ENCODE measurements at places on chromosomes 7 and 10.

DNA sequence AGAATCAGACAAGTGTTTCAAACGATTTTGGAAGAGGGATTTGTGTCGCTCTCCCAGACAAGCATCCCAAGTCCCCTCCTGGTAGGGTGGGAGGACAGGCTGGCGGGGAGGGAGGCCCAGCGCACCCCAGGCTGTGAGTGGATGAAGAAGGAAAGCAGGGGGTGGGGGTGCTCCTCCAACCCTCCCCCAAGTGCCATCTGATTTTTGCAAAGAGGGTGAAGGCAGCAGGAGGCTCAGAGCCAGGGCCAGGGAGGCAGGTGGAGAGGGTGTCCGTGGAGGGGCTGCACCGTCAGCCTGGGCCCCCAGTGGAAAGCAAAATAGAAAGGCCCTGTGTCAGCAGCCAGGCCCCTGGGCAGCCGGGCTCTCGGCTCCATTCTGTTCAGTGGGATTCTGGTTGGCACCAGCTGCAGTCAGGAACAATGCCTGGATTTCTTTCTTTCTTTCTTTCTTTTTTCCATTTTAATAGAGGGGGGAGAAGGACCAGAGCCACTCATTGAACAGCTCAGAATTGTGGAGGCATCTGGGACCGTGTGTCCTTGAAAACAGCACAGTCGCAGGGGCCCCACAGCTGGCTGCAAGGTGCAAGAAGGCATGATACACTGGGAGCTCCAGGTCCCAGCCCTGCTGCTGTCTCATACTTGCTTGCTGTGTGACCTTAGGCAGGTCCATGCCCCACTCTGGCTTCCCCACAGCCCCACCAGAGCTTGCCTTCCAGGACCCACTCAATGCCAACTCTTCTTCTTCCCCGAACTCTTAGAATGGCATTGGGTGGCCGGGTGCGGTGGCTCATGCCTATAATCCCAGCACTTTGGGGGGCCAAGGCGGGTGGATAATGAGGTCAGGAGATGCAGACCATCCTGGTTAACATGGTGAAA lies 7.1 kb upstream of the ZMIZ1 start:
- DNase-seq, result no peak

DNA sequence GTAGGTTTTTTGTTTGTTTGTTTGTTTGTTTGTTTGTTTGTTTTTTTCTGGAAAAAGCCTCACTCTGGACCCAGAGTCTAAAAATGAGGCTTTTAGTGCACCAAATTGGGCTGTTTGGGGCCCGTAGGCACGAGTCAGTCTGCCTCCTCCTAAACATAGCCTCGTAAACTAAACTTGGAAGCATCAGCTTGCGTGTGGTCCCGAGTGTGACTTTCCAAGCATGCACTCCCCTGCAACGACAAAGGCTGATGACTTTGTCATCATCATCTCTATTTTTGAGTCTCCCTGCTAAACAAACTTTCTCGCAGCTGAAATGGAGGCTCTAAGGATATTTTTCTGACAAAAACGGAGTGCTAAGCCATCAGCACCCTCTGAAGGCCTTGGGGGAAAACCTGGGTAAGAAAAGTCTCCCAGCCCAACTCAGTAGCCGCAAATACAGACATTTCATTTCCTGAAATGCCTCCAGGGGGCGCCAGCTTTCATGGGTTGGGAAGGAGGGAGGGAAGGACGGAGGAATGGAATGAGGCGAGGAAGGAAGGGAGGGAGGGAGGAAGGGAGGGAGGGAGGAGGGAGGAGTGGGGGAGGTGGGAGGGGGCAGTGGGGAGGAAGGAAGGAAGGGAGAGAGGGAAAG lies 245.9 kb downstream of the KCNMA1 start:
- DNase-seq, result no peak

DNA sequence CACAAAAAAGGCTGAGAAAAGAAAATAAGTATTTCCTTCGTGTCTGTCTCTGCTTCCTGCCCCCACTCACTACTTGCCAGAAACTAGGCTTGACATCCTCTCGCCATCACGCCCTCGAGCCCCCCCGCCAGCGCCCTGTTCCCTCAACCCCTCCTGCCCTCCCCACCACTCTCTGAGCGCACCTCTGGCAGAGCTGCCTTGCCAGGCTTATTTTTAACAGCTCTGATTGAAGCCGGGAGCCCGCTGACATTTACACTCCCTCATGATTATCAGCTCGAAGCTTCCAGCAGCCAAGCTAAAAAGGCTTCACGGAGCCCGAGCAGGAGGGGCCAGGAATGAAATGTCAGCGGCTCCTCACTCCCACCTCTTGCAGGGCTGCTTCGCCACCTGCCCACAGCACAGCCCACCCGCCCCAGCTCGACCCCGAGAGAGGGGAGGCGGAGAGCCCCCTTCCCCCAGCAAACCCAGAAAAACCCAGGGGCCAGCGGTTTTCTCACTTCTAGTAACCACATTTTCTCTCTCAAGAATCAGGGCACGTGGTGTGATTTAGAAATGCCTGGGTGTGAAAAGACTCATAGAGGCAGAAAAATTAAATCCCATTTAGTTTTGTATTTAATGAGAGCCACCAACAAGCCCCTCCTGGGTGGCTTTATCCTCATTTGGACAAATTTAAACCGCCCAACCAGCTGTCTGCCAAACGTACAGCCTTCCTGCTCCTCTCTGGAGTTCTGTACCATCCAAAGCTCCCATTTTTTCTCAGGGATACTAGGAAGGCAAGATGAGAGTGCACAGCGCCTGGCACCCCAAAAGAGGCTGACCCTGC lies 89.3 kb downstream of the SLIT1 start:
- no peak for DNase-seq

DNA sequence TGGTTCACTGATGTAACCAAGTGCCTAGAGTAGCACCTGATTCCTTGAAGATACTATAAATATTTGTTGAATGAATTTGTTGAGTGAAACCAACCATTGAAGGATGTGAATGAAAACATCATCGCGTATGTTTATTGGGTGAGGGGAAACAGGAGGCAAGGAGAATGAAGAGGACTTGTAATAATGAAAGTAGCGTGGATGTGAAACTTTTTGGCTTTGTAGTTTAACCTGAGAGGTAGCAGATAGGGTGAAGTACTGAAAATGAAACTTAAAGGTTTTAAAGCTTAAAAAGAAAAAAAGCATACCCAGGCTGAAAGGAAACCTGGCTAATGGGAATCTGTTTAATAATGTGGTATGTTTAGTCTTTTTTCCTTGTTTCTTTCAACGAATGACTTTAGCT lies 5.2 kb downstream of the CCNY start:
- DNase-seq, result no peak

GRCh38 chr7:47485640-47486435 lies 96.1 kb downstream of the TNS3 start:
- no peak for DNase-seq

DNA sequence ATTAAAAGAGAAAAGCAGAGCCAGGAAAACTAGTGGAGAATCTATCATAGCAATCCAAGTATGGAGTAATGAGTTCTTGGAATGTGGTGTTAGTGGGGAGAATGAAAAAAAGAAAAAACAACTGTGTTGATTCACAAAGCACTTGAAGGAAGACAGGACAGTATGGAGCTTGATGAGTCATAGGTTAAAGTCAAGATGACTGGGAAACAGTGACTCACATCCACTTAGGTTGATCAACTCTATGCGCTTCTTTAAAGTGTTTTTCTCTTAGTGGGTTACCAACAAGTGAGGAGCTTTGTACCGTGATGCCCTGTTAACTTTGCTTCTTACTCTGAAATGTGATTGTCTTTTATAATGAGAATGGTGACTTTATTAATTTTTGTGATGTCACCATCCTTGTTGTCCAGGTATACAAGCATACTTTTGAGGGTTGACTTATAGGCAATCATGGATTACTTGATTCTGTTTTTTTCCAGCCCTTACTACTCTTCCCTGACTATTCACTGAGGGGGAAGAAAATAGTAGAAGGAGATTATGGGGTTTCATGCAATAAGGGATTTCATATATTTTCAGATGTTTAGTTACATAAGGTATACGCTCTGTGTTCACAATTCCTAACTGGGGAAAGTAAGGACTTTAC lies 32.1 kb upstream of the MDFIC start:
- DNase-seq, result no peak

DNA sequence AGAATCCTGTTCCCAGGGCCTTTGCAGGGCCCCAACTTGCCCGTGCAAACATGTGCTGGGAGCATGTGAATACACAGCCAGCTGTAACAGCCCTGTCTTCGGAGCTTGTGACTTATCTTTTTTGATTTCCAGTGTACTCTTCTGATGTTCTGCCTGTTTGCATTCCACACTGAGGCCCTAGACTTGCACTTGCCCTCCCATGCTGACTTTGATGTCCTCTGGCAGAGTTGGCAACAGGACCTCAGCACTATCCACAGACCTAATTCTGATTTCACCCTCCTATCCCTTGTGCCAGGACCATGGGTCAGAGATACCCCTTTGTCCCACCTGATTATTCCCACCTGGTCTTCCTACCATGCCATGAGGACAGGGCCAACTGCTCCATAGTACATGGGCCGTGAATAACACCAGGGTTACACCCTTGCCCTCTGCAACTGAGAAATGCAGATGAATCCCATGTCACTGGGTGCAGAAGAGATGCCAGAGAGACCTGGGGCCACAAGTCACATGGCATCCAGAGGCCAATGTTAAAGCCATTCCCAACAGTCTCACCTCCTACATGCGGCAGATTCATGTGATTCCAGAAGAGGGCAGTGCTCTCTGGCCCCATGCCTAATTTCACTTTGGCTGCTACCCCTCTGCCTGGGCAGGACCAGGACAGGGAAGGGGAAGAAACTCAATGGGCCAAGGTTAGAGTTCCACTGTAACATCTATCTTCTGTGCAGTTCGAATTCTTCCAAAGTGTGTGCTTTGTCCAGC lies 43.0 kb downstream of the SCRN1 start:
- DNase-seq, result no peak

GRCh38 chr7:96126382-96126781 lies 195.5 kb downstream of the SLC25A13 start:
- DNase-seq, result no peak

GRCh38 chr7:17230099-17230807 lies 68.2 kb upstream of the AHR start:
- DNase-seq, result no peak

DNA sequence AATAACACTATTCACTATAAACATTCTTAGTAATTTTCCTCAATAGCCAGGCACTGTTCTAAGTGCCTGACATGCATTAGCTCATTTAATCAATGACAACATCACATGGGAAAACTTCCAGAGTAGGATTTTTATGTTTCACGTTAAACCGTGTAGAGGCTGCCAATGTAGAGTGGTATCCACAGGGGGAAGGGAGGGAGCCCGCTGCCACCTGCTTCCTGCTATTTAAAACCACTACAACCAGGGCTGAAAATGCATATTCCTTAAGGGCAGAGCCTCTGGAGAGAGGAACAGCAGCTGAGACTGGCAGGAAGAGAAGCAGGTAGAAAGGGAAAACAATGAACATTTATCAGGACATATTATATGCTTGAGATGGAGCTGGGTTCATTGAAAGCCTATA lies 684.3 kb upstream of the AUTS2 start:
- DNase-seq, result no peak

DNA sequence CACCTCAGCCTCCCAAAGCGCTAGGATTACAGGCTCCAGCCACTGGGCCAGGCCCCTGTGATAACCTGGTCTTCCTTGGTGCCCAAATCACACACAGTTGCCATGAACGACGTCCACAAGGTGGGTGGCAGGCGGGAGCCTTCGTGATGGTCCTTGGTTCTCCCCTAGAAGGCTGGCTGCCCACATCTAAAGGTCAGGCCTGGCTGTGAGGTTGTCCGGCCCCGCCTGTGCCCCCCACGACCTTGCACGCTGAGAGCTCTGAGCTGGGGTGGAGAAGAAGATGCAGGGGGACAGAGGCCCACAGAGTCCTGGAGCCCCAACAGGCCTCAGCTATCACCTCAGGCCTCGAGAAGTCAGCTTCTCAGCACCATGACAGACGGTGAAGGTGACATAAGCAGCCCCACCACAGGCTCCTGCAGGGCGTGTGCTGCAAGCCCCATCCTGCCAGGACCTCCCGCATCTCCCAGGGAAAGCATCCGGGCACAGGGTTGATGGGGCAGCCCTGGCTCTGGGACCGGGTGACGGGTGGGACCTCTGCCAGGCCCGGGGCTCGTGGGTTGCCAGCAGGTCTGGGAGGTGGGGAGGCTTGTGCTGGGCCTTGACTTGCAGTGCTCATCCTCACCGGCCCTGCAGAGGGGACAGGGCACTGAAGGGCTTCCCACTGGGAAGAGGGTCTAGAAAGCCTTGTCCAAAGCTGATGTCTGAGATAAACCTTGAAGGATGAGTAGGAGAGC lies 217.4 kb downstream of the WDR37 start:
- DNase-seq, result no peak

- DNase-seq, result no peak
These were observed 116.0 kb upstream of the C7orf33 start for GRCh38 chr7:148474481-148475025.

All from activated T-helper 1 cell treated with anti-CD3 and anti-CD28 coated beads, Interleukin-2, amount 50 U/mL, for 16 hours (primary cell).